ENCODE measurements at places on chromosomes 7 and 10.

- no peak for DNase-seq
Observed at GRCh38 chr7:43905209-43905946, 1.0 kb downstream of the URGCP start.

GRCh38 chr10:97820096-97820704 lies 29.4 kb upstream of the GOLGA7B start:
- no peak for DNase-seq

- DNase-seq, result no peak
Observed at GRCh38 chr7:117251687-117252086, 71.2 kb downstream of the WNT2 start.

GRCh38 chr10:119516381-119517234 lies 25.9 kb downstream of the RGS10 start:
- no peak for DNase-seq

GRCh38 chr10:86451604-86451960 lies 70.0 kb downstream of the WAPL start:
- no peak for DNase-seq

- DNase-seq, result no peak
Observed at GRCh38 chr7:20799566-20800366, 13.1 kb upstream of the SP8 start.

DNA sequence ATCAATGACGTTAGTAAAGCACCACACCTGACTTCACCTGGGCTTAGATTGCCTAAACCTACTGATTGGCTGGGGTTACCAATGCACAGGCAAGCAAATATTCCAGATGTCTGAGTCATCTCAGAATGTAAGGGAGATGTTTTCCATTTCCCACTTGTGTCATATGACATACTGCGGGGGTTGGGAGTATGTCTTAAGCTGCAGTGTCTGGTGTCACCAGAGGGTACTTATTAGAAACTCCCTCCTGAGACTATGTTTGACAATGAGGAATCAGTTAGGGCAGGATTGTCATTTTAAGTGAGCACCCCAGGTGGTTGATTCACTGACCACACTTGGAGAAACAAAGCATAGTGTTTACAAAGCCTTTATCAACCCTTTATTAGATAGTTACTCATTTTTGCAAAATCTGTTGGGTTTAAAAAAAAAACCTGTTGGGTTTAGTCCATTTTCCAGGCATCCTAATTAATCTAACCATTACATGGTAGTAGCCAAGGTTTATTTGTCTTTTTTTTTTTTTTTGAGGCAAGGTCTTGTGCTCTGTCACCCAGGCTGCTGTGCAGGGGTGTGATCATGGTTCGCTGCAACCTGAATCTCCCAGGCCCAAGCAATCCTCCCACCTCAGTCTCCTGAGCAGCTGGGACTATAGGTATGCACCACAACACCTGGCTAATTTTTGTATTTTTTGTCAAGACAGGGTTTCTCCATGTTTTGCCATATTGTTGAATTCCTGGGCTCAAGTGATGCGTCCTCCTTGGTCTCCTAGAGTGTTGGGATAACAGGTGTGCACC lies 72.5 kb downstream of the CDK6 start:
- no peak for DNase-seq

DNA sequence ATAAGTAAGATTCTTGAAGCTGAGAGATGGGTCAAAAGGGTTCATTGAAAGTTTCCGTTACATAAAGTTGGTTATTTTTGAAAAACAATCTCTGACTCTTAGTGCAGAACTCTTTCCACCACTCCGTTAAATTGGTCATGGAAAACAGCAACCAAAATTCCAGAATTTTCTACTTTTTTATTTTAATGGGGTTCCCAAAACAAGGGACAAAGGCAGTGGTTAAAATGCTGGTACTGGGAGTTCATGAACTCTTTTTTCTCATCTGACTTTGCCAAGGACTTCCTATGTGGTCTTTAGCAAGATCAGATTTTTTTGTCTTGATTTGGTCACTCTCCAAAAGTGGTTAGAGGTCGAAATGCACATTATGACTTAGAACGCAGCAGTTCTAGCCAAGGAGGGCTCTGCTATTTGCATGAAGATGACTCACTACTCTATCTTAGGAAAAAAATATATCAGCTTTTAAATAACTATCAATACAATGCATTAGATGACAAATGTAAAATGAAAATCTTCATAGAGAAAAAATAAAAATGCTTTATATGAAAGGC lies 145.7 kb downstream of the REEP3 start:
- DNase-seq, result no peak

- DNase-seq, result no peak
Observed at GRCh38 chr10:4099202-4099601, 314.2 kb upstream of the KLF6 start.

GRCh38 chr10:8338177-8338766 lies 283.8 kb downstream of the GATA3 start:
- DNase-seq, result no peak

- no peak for DNase-seq
Observed at GRCh38 chr7:159042103-159042502, 102.6 kb downstream of the VIPR2 start.

GRCh38 chr10:4174197-4174596 lies 389.2 kb upstream of the KLF6 start:
- no peak for DNase-seq

GRCh38 chr7:2060701-2061100 lies 172.0 kb downstream of the MAD1L1 start:
- no peak for DNase-seq

DNA sequence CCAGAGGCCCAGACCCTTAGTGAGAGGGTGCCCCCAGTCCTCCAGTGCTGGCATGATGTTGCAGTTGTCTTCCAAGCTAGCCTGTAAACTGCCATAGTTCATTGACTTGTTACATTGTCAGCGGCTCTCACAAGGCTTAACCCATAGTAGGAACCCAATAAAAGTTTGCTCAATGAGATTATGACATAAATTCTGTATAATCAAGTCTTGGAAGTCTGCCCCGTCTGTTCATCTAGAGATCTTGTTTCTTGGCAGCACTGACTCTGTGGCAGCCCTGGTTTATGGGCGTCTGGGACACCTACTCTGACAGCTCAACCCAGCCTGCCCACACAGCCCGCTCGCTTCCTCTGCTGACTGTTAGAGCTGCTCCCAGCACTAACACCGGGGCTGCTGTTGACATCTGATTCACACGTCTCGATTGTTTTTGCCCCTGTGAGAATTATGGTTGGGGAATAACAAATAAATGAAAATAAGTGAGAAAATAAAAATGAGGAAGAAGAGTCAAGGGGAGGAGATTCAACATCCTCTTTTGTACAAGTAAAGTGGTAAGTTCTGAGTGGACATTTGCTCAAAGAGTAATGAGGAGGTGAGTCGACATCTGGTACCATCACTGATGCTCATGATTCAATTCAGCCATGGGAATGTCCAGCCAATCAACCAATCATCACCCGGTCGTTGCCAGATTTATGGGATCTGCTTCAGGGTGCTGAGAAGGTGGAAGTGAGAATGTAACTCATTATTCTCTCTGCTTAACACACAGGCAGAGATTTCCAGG lies 160.8 kb downstream of the SPAG6 start:
- peak; percentile 27 for DNase-seq

DNA sequence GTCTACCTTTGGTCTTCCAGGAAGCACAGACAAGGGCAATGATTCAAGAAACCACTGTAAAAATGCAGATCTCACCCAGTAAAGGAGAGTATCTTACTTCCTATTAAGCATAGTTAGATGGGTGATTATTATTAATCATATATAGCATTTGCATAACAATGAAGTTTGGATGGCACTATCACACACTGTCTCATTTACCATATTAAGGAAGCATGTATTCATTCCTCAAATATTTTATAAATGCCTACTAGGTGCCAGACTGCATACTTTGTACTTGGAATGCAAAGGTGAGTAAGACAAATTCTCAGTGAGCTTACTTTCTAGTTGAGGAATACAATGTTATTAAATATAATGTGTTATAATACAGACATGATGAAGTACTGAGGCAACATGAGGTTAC lies 53.9 kb upstream of the SKAP2 start:
- DNase-seq, result no peak

DNA sequence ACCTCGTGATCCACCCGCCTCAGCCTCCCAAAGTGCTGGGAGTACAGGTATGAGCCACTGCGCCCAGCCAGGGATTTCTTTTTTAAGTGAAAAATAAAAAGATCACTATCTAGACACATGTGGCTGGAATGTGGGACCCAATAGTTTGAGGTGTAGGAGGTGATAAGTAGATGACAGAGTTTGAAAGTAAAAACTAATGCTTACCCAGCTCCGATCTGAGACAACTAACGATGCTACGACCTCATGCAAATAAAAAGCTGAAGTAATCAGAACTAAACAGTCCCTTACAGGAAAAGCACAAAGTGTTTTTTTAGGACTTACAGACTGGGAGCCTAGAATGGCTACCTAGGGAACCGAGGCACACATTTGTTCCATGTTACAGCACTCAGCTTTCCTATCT lies 23.0 kb downstream of the PCGF6 start:
- no peak for DNase-seq

DNA sequence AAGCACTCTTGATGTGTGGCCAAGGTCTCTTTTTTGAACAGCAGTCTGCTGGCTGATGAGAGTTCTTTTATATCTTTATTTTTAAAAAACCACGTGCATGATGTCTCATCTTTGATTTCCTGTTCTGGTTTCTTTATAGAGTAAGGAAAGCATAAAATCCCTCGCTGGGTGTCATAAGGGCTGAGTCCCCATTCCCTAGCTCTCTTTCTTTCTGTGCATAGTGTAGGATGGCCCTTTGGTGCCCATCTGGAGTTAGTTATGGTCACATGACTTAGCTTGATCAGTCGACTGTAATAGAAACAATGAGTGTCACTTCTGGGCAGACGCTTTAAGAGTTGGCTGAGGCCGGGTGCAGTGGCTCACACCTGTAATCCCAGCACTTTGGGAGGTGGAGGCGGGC lies 38.5 kb downstream of the GHRHR start:
- DNase-seq, result no peak

Measured in stimulated activated CD8-positive, alpha-beta memory T cell treated with anti-CD3 and anti-CD28 coated beads, Interleukin-7, amount 100 ng/mL, for 1 hour (primary cell).